Stimulated activated CD4-positive, alpha-beta T cell treated with anti-CD3 and anti-CD28 coated beads, Interleukin-1b, Interleukin-23, amount 100 ng/mL, for 4 hours (primary cell): ENCODE measurements at places on chromosomes 13 and 19.

- no peak for DNase-seq
These were observed 564.1 kb downstream of the PCDH9 start for GRCh38 chr13:66665991-66666390.

- no peak for DNase-seq
These were observed 160.4 kb upstream of the SGCG start for GRCh38 chr13:23020246-23020843.

- no peak for DNase-seq
These were observed 5.2 kb downstream of the INSR start for GRCh38 chr19:7288977-7289376.

DNA sequence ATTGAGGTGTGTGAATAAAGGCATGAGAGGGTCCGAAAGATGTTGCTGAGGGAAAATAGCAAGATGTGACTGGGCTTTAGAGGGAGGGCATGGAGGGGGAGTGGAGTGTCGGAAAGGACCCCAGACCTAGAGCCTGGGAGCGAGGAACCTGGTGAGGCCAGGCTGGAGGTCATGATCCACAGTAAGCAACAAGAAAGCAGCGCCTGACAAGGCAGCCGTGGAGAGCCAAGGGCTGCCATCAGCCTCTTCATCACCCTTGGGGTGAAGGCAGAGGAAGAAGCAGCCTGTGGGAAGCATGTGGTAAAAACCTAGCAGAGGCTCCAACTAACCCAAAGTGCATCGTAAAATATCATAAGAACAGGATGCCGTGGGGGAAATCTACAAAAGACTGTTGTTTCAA lies 162.8 kb upstream of the SOX1 start:
- DNase-seq, result no peak

DNA sequence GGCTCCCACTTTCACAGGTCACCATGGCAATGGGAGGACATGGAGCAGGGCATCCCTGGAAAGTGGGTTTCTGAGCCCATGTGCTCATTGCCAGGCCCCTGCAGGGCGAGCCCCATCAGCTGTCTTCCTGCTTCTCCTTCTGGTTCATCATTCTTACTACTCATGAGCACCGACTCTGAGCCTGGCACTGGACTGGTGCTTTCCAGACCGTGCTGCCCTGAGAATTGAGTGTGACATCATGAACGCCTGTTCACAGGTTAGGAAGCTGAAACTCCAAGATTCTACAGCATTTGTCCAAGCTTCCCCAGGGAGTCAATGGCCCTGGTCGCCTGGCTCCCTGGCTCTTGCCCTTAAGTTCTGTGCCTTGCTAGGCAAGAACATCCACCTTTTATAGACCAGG lies 210.4 kb upstream of the ZNF536 start:
- no peak for DNase-seq

DNA sequence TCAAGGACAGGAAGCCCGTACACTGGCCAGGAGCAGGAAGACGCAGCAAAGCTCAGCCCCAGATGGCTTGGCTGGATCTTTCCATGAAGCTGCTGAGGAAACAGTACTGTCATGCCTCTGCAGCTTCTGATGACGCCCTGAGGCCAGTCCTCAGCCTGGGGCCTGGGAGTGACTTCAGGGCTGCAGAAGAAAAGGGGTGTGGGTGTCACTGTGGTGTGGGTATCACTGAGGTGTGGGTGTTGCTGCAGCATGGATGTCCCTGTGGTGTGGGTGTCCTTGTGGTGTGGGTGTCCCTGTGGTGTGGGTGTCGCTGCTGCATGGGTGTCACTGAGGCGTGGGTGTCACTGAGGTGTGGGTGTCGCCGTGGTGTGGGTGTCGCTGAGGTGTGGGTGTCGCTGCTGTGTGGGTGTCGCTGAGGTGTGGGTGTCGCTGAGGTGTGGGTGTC lies 12.0 kb upstream of the GAS6 start:
- no peak for DNase-seq

DNA sequence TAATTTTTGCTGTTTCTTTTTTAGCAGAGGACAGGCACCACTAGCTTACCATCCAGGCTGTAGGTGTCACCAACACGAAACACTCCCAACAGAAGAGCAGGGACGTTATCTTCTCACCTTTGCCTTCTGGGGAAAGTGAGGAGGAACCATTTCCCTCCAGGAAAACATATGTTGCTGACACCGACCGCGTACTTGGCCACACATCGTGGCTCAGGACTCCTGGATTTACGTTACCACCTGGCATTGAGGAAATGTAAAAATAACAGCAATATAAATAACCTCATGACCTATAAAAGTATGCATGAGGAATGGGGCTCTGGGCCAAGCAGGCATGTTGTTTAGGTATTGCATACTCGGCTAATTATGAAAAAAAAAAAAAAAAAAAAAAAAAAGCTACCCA lies 525.1 kb downstream of the MYO16 start:
- no peak for DNase-seq

- DNase-seq, result no peak
These were observed 135.0 kb downstream of the IER2 start for GRCh38 chr19:13284929-13285928.

- DNase-seq, result no peak
These were observed 2301.2 kb downstream of the PCDH9 start for GRCh38 chr13:64928696-64929499.

DNA sequence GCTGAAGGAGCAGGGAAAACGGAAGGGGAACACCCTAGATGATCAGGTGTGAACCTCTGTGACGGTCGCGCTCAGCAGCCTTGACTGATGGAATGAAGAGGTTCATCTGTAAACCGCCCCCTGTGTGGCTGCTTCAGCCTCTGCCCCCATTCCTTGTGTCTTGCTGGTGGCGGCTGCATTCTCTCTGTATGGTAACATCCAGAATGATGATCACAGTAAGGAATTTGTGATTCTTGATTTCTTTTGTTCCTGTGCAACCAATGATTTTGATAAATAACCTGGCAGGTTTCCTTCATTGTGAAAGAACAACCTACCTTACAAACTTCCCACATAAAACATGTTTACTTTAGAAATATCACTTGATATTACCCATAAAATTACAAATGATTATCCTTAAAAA lies 118.7 kb upstream of the MCF2L start:
- DNase-seq, result no peak

- DNase-seq, result peak; percentile 72
These were observed 1.7 kb downstream of the IRS2 start for GRCh38 chr13:109784590-109785140.

GRCh38 chr19:2129022-2129421 lies 22.3 kb downstream of the AP3D1 start:
- DNase-seq, result no peak

DNA sequence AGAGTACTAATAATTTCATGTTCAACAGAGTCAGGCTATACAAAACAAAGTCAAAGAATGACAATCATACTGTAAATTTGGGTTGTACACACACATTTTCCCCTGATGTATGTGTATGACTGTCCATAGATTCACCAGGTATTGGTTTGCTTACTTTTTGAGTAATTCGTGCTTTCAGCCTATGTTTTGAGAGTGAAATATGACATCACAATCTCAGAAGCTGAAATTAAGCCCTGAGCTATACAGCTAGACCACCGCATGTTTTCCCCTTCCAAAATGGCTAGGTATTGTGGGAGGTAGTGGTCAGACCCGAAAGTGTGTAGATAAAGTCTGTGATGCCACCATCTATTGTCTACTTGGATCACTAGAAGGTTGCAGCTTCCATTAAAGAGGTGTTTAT lies 102.8 kb downstream of the KATNAL1 start:
- DNase-seq, result no peak

GRCh38 chr19:18439025-18439909 lies 1.3 kb upstream of the ISYNA1 start:
- no peak for DNase-seq

GRCh38 chr13:59946944-59947343 lies 216.8 kb downstream of the DIAPH3 start:
- no peak for DNase-seq

GRCh38 chr13:101332583-101332982 lies 83.7 kb downstream of the NALCN start:
- no peak for DNase-seq

- DNase-seq, result no peak
These were observed 8.4 kb downstream of the ATP13A1 start for GRCh38 chr19:19655051-19655594.

GRCh38 chr19:43790587-43790986 lies 9.8 kb upstream of the KCNN4 start:
- DNase-seq, result no peak

GRCh38 chr13:97140611-97141010 lies 81.5 kb upstream of the MBNL2 start:
- DNase-seq, result no peak

DNA sequence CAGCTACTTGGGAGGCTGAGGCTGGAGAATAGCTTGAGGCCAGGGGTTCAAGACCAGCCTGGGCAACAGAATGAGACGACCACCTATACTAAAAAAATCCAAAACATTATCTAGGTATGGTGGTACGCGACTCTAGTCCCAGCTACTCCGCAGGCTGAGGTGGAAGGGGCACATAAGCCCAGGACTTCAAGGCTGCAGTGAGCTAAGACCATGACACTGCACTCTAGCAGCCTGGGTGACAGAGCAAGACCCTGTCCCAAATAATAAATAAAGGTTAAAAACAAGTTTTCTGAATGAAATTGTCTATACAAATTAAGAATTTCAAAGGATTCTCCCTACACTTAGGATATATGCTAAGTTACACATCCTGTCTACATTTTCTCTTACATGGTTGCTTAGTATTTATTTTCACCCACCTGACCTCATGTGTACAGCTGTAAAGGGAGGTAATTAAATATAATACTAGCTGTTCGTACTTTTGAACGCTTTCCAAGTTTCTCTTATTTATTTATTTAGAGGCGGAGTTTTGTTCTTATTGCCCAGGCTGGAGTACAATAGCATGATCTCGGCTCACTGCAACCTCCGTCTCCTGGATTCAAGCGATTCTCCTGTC lies 1.6 kb downstream of the SLC25A30 start:
- no peak for DNase-seq

GRCh38 chr13:94656766-94657165 lies 55.1 kb downstream of the GPR180 start:
- DNase-seq, result no peak

GRCh38 chr19:13135068-13136062 lies 14.8 kb downstream of the STX10 start:
- no peak for DNase-seq

DNA sequence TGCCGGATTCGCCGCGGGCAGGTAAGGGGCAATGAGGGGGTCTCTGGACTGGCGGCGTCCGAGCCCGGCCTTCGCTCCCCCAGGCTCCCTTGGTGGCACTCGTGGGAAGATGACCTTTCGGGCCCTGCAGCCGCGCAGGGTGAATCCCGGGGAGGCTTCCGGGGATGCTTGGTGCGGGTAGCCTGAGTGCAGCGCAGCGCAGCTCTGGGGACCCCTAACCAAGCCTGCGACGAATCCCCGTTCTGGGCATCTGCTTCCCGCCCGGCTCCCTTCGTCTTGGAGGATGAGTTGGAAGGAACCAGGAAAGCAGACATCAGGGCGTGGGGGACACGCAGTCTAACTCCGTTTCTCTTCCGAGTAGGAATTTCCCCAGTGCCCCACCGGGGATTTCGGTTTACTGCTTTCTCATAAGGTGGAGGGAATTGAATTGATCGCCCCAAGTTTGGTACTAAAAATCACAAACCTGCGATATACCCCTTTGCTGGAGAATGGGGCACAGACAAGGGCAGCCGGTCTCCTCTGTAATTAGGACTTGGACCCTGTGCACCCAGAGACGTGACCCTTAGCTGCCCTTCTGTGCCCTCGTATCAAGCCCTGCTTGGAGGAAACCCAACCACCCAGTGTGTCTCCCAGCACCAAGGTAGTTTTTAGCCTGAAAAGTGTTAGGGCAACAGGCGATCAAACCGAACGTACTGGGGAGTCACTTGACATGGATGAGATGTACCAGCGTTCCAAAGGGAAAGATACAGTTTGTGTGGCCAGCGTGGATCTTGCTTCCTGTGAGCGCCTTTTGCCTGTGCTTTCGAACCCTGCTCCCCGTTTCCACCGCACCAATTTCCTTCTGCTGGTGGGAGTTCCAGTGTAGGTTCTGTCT lies 1.0 kb downstream of the GPC5 start:
- DNase-seq, result no peak

DNA sequence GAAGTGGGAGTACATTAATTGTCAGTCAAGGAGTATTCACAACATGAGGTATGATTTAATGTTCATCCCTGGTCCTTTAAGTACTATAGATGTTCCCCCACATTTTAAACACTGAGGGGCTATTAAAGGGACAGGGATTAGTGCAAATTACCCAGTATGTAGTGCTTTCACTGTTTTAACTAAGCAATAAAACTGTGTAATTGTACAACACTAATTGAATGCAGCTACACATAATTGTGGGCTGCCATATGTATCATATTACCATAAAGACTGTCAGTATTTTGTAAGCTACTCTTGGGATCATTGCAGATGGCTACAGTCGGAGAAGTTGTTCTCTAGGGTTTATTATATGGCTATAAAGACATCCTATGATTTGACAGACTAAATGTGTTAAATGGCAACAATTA lies 316.6 kb downstream of the DCLK1 start:
- no peak for DNase-seq

DNA sequence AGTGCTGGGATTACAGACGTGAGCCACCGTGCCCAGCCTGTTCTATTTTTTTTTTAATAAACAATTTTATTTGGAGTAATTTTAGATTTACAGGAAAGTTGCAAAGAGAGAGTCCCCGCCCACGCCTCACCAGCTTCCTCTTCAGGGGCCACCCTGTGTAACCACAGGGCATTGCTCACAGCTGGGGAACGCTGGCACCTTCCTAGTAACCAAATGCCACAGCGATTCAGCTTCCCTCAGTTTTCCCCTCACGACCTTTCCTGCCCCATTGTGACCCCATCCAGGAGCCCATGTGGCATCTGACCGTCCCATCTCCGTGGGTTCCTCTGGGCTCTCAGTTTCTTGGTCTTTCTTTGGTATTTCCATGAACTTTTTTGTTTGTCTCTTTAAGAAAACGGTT lies 83.9 kb downstream of the GNG7 start:
- peak; percentile 83 for DNase-seq

- DNase-seq, result no peak
These were observed 182.4 kb upstream of the UFM1 start for GRCh38 chr13:38167164-38167822.

- no peak for DNase-seq
These were observed 37.7 kb downstream of the ATP11A start for GRCh38 chr13:112727581-112727980.
